ENCODE measurements at places on chromosomes 4 and X. TPM values are rescaled to one million over a fixed set of nuclear protein-coding genes. Genes with fewer than 3 reads are reported as not detected.

GRCh38 chr4:6891436-6892170, 18.0 kb upstream of the TBC1D14 start:
- H3K36me3 ChIP-seq: no peaks in the 10 kb centered on the region
- no peak overlapping the region for H3K27ac ChIP-seq
- H3K4me3 ChIP-seq: no peak overlapping the region
- no peak for DNase-seq

GRCh38 chrX:113300580-113300979, 459.9 kb upstream of the AMOT start:
- H3K36me3 ChIP-seq: no peaks in the 10 kb centered on the region
- no peaks in the 10 kb centered on the region for H3K4me1 ChIP-seq
- no peak overlapping the region for H3K27ac ChIP-seq

Gene F8A2
- total RNA-seq: not detected

DNA sequence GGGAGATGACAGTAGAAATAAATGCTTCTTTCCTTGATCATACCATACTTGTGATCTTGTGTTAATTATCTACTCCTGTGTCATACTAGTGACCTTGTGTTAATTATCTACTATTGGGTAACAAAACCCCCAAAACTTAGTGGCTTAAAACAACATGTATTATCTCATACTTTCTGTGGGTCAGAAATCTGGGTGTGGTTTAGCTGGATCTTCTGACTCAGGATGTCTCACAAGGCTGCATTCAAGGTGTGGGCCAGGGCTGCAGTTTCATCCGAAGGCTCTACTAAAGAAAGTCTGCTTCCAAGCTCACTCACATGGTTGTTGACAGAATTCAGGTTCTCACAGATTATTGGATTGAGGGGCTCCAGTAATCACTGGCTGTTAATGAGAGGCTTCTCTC, 70.3 kb upstream of the NDP start:
- H3K4me1 ChIP-seq: no peaks in the 10 kb centered on the region
- H3K27ac ChIP-seq: no peak overlapping the region
- H3K4me3 ChIP-seq: no peak overlapping the region
- no peaks in the 10 kb centered on the region for H3K36me3 ChIP-seq
- DNase-seq: no peak

DNA sequence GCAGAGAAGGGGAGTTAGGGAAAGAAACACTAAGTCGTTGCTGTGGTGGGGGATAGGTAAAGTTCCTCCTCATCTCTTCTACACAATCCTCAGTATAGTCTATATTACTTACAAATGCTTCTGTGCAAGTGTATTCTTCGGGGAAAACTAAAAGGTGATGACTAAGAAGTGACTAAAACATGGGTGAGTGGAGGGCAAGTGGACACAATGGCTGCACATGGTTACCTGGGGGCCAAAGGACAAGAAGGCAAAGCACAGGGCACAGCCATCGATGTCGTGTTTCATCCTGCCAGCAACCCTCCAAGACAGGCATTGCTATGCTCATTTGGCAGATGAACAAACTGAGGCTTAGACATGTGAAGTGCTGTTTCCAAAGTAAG, 35.5 kb upstream of the CCKAR start:
- H3K4me1 ChIP-seq: no peaks in the 10 kb centered on the region
- H3K27ac ChIP-seq: no peak overlapping the region
- no peak overlapping the region for H3K4me3 ChIP-seq
- no peaks in the 10 kb centered on the region for H3K36me3 ChIP-seq
- no peak for DNase-seq

DNA sequence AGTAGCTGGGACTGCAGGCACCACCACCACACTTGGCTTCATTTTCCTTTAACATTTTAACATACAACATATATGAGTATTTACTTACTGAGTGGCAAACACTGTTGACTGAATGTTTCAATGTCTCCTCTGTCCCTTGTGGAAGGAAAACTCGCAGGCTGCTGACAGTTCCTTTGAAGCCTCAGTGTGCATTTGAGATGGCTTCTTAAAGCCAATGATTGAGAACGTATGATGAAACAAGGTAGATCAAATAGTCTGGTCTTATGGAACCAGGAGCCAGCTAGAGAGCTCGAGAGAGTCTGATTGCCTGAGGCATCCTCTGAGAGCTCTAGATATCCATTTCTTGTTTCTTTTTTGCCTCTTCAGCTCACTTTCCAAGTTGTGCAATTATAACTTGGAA, 43.0 kb upstream of the PDLIM3 start:
- H3K27ac ChIP-seq: no peak overlapping the region
- no peaks in the 10 kb centered on the region for H3K27me3 ChIP-seq
- H3K36me3 ChIP-seq: no peaks in the 10 kb centered on the region
- no peak overlapping the region for H3K4me3 ChIP-seq
- DNase-seq: no peak

- no peak overlapping the region for H3K27ac ChIP-seq
- no peak overlapping the region for H3K4me3 ChIP-seq
- DNase-seq: peak; percentile 44
- H3K36me3 ChIP-seq: no peaks in the 10 kb centered on the region
- no peaks in the 10 kb centered on the region for H3K4me1 ChIP-seq
Measured at GRCh38 chr4:26589705-26590104, 5.8 kb downstream of the TBC1D19 start.

GRCh38 chrX:71814123-71814912, 51.2 kb downstream of the CXorf49B start:
- DNase-seq: peak; percentile 28
- no peaks in the 10 kb centered on the region for H3K27me3 ChIP-seq
- H3K4me3 ChIP-seq: no peak overlapping the region
- no peaks in the 10 kb centered on the region for H3K4me1 ChIP-seq
- no peak overlapping the region for H3K27ac ChIP-seq

Gene BEND4
- total RNA-seq: 11.6 TPM

Gene ENPEP
- total RNA-seq: 9.4 TPM

- no peak for DNase-seq
- no peaks in the 10 kb centered on the region for H3K4me1 ChIP-seq
- no peaks in the 10 kb centered on the region for H3K27me3 ChIP-seq
- H3K36me3 ChIP-seq: no peaks in the 10 kb centered on the region
Measured at GRCh38 chr4:5503336-5503936, 204.9 kb downstream of the EVC2 start.

- no peaks in the 10 kb centered on the region for H3K4me1 ChIP-seq
- no peak overlapping the region for H3K27ac ChIP-seq
- H3K4me3 ChIP-seq: no peak overlapping the region
- no peak for DNase-seq
Measured at GRCh38 chr4:173166491-173166890, 2.1 kb upstream of the GALNT7 start.

GRCh38 chr4:24511371-24512063, 72.8 kb downstream of the DHX15 start:
- H3K27ac ChIP-seq: no peak overlapping the region
- H3K27me3 ChIP-seq: no peaks in the 10 kb centered on the region
- no peak overlapping the region for H3K4me3 ChIP-seq
- no peaks in the 10 kb centered on the region for H3K4me1 ChIP-seq

Gene NKX3-2
- total RNA-seq: 1.6 TPM

Gene GRK4
- 2.6 TPM for total RNA-seq
